HepG2 (cell line): ENCODE measurements at places on chromosomes 12 and 14. TPM values are rescaled to one million over a fixed set of nuclear protein-coding genes. Genes with fewer than 3 reads are reported as not detected.
A peak's percentile ranks its signal among the peaks of the same experiment; 100 is the strongest.

GRCh38 chr14:99884834-99885648 is 91.8 kb downstream of the EML1 start:
- no peaks in the 10 kb centered on the region for H3K36me3 ChIP-seq
- peak; percentile 52 for DNase-seq
- no peaks in the 10 kb centered on the region for H3K4me1 ChIP-seq
- no peaks in the 10 kb centered on the region for H3K27me3 ChIP-seq

- H3K4me1 ChIP-seq = no peaks in the 10 kb centered on the region
- no peak overlapping the region for H3K4me3 ChIP-seq
- no peaks in the 10 kb centered on the region; the same call in 1 of the 2 replicates for H3K27me3 ChIP-seq
These were observed 159.1 kb downstream of the ANO4 start for GRCh38 chr12:100953677-100954076.

Gene KIF26A
- not detected in 2 replicates for total RNA-seq

DNA sequence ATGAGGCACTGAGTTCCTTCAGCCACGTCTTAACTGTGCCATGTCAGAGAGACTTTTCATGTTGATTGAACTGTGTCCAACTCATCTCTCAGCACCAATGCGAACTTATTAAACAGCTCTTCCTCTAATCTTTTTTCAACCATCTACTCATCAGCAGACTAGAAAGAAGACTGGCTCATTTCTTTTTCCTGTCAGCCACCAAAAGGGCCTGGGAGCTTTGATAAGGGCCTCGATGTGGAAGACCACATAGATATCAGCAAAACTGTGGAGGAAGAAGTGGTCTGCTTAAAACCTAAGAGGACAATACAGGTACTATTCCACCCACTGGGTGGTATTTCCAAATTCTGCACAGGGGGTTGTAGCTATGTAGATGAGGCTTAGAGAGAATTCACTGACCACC is 3.6 kb upstream of the PLXNC1 start:
- H3K4me3 ChIP-seq = no peak overlapping the region
- H3K4me1 ChIP-seq = peaks cover 52% of the 10 kb centered on the region
- peaks cover 12% of the 10 kb centered on the region; the same call in 2 of the 3 replicates for H3K27me3 ChIP-seq
- H3K36me3 ChIP-seq = no peaks in the 10 kb centered on the region
- DNase-seq = no peak

GRCh38 chr12:52969828-52970569 is 21.1 kb downstream of the KRT18 start:
- H3K36me3 ChIP-seq = no peaks in the 10 kb centered on the region
- no peak overlapping the region for H3K4me3 ChIP-seq
- no peak overlapping the region for H3K27ac ChIP-seq
- H3K4me1 ChIP-seq = peaks cover 62% of the 10 kb centered on the region

DNA sequence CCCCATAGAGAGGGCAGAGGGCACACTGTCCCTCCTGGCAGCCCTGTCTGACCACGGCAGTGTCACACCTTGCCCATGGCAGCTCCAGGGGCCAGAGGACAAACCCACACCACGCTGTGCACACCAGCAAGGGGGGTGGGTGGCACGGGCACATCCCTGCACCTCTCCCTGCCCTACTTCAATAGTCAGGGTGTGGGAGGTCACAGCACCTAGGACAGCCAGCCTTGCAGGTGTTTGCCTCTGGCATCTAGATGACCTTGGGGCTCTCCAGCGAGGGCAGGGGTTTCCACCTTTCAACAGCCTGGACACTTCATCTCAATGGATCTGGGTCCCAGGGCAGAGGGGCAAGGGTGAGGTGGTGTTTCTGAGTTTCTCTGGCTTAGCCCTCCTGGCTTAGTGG is 69.2 kb downstream of the LGMN start:
- H3K4me3 ChIP-seq = no peak overlapping the region
- DNase-seq = no peak
- no peaks in the 10 kb centered on the region for H3K4me1 ChIP-seq
- H3K36me3 ChIP-seq = peaks cover 19% of the 10 kb centered on the region; the same call in 2 of the 3 replicates

DNA sequence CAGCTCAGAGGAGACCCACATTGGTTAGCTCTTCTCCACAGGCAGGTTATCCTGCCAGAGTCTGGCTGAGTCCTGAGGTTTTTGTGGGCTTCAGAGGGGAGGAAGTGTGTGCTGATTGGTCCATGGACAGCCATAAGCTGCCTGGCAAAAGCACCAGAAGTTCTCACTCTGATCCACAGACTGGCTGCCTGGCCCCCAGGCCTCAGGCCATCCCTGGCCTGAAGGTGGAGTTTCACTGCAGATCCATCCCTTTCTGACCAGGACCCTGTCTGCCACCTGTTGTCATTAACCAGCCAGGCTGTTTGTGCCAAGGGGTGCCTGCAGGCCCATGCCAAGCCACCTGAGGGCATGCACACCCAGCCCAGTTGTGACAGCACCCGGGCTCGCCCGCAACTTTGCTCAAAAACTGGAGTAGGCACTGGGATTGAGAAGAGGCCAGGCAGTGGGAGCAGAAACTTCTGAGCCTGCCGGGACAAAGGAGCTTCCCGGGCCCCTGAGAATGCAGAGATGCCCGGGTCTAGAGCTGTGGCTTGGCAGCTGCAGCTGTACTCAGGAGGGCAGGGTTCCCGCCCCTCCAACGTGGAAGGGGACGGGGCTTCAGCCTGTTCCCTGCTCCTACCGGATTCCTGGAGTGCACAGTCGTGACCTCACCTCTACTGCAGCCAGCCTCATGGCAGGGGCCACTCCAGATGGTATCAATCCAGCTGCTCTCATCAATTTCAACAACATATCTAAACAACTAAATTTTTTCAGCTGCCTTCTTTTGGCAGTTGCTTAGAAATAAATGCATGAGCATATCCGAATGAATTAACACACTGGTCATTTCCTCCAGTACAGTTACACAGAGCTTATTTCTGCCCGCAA is 1277.3 kb downstream of the SLC16A7 start:
- no peaks in the 10 kb centered on the region for H3K36me3 ChIP-seq
- no peak overlapping the region for H3K4me3 ChIP-seq
- no peak overlapping the region for H3K27ac ChIP-seq
- no peak for DNase-seq
- H3K27me3 ChIP-seq = no peaks in the 10 kb centered on the region

DNA sequence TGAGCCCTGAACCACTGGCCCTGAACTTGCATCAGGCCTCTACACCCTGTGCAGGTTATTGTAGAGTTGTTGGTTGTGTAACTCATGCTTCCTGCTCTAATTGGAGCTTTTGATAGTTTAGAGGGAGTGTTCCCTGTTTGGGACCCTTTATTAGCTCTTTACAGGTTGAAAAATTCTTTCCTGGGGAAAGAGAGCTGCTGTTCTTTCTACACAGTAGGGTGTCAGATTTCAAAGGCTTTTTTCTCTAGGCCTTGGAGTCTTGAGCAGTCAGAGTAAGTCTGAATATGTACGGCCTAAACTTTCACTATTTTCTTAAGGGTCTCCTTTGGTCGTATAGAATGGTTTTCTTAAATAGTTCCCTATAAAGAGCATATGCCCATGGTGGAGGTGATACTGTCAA is 60.8 kb upstream of the NEDD1 start:
- no peaks in the 10 kb centered on the region for H3K4me1 ChIP-seq
- H3K4me3 ChIP-seq = no peak overlapping the region
- H3K36me3 ChIP-seq = no peaks in the 10 kb centered on the region
- H3K27ac ChIP-seq = no peak overlapping the region

Gene GPD1
- 30.6 and 38.1 TPM in 2 replicates for total RNA-seq

DNA sequence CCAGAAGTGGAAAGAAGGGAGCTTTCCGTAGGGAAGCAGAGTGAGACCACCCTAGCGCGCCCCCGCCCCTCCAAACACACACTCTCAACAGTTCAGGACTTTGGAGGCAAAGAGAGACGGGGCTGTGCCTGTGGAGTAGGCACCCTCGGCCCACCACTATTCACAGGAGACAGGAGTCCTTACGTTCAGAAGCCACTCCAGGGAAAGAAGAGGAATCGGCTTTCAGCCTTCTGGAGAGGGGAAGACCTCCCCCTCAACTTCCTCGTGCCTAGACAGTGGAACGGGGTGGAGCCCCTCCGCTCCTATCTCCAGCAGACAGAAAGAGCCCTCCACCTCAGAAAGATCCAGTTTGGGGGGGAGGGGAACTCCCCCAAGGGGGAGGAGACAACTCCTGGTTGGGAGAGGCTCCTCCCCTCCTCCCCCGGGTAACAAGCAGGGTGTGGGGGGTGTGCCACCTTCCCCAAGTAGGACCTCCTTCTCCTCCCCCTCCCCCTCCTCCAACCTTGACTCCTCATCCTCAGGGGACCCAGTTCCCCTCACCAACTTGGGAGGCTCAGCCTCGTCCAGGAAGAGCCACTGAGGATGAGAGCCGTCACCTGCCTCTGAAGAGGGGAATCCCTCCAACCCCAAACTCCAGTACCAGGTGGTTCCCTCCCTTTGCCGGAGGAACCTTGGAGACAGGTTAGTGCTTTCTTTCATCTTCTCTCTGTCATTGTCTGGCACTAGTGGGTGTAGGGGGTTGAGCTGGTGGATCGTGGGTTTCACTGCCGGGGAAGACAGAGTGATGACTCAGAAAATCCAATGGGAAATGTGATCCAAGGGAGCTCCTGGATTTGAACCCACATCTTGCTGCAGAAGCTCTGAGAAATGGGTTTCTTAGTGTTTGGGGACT is 883 bp downstream of the FOXJ2 start:
- H3K27me3 ChIP-seq = no peaks in the 10 kb centered on the region; the same call in 2 of the 3 replicates
- H3K4me1 ChIP-seq = peaks cover 61% of the 10 kb centered on the region
- no peak for DNase-seq
- H3K36me3 ChIP-seq = no peaks in the 10 kb centered on the region
- peak overlapping the region; percentile 89 for H3K4me3 ChIP-seq

- H3K27ac ChIP-seq = peak overlapping the region; percentile 63
- no peak for DNase-seq
- peak overlapping the region; percentile 84 for H3K4me3 ChIP-seq
- peaks cover 37% of the 10 kb centered on the region for H3K4me1 ChIP-seq
- no peaks in the 10 kb centered on the region for H3K27me3 ChIP-seq
These were observed 606 bp downstream of the CINP start for GRCh38 chr14:102362084-102362483.

Gene ESR2
- total RNA-seq = 0.04 TPM in 1 of 2 replicates, not detected in the other

DNA sequence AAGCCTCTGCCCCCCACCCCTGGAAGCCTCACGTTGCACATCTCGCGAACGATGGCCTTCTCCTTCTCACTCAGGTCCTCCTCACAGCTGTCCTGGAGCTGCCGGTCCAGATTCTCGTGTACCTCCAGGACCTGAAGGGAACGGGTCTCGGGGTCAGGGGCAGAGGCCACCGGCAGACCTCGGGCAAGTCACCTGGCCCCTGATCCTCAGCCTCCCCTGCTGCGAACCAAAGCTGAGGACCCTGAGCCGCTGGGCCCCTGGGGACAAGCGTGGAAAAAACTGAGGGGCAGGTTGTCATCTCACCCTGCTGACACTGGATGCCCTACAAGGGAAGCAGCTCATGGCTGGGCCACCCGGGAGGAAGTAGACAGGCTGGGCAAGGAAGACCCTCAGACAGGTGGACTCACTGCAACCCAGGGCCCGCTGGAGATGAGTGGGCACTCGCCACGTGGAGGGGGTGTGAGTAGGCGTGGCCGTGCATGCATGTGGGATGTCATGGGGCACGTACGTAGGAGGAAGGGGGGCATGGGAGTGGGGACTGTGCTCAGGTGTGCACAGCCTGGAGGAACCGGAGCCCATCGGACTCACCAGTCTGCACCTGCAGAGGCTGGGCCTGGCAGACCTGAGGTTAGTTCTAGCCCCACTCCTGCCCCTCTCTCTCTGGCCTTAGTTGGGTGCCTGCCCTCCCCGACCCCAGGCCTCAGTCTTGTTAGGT is 35.1 kb downstream of the CCNK start:
- no peaks in the 10 kb centered on the region for H3K27me3 ChIP-seq
- peaks cover 18% of the 10 kb centered on the region for H3K36me3 ChIP-seq
- no peaks in the 10 kb centered on the region for H3K4me1 ChIP-seq
- H3K27ac ChIP-seq = no peak overlapping the region
- no peak overlapping the region for H3K4me3 ChIP-seq

DNA sequence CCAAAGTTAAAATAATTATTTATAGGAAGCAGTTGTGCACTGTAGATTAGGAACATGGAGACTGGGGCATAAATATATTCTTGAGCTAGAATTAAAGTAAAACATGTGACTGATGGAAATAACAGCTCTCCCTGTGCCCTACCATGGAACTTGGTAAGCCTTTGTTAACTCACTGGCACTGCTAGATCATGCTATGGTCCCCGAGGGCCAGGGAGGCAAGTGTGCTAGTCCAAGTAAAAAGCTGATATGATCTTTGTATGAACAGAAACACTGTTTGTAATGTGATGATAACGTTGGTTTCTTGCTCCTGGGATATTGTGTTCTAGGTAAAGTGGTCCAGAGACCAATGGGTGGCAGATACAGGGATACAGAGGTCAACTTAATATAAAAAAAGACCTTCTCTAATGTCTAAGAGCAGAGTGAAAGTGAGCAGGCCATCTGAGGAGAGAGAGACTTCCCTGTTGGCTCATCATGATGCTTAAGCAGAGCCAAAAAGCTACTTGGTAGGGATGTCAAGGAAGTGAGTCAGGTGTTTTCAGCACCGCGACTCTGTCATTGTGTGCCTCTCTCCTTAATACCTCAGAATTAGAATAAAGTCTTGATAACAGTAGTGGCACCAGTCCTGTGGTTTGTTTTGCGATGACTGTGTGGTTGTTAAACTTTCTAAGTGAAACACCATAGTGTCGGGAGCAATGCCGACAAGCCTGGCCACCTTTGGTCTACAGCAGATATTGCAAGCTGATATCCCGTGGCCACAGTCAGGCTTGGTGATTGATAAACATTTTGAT is 27.6 kb downstream of the BICD1 start:
- H3K4me3 ChIP-seq = no peak overlapping the region
- DNase-seq = no peak
- H3K27me3 ChIP-seq = no peaks in the 10 kb centered on the region
- peaks cover 53% of the 10 kb centered on the region for H3K4me1 ChIP-seq
- no peak overlapping the region for H3K27ac ChIP-seq

GRCh38 chr12:43480591-43480990 is 71.4 kb downstream of the ADAMTS20 start:
- no peaks in the 10 kb centered on the region for H3K27me3 ChIP-seq
- H3K4me1 ChIP-seq = no peaks in the 10 kb centered on the region
- no peak for DNase-seq
- no peak overlapping the region for H3K4me3 ChIP-seq
- no peak overlapping the region for H3K27ac ChIP-seq

- no peaks in the 10 kb centered on the region for H3K27me3 ChIP-seq
- H3K27ac ChIP-seq = no peak overlapping the region
- H3K36me3 ChIP-seq = no peaks in the 10 kb centered on the region
- H3K4me3 ChIP-seq = no peak overlapping the region
These were observed 328.6 kb downstream of the PCNX1 start for GRCh38 chr14:71235875-71236274.

GRCh38 chr14:73264080-73264884 is 27.0 kb downstream of the PAPLN start:
- H3K27ac ChIP-seq = no peak overlapping the region
- no peaks in the 10 kb centered on the region for H3K36me3 ChIP-seq
- H3K4me3 ChIP-seq = 0 out of 2 replicates have a peak overlapping the region, but pooled peaks have one; percentile 23
- H3K27me3 ChIP-seq = peaks cover 39% of the 10 kb centered on the region; the same call in 2 of the 3 replicates
- peaks cover 44% of the 10 kb centered on the region for H3K4me1 ChIP-seq

DNA sequence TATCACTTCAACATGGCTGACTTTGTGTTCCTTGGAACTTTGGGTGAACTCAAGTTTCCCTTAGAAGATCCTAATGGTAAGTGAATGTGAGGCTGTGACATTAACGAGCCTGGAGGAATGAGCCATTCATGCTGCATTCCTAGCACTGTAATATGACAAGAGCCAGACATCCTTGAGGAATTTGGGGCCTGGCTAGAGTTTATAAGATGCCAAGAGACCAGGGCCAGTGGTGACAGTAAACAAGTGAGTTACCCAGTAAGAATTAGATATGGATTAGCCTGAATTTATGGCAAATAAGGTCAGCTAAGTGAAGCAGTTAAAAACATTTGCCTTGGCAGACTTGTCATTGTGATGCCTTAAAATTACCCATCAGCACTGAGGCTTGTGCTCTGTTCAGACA is 232.4 kb downstream of the AKAP6 start:
- no peak overlapping the region for H3K27ac ChIP-seq
- no peaks in the 10 kb centered on the region for H3K4me1 ChIP-seq
- no peaks in the 10 kb centered on the region for H3K36me3 ChIP-seq
- no peak for DNase-seq
